ENCODE measurements at places on chromosomes 12 and 14. TPM values are rescaled to one million over a fixed set of nuclear protein-coding genes. Genes with fewer than 3 reads are reported as not detected.
A peak's percentile ranks its signal among the peaks of the same experiment; 100 is the strongest.

ABCD2 gene
- 0.21 TPM for total RNA-seq

SMOC1 gene
- 4.0 TPM for total RNA-seq

NFE2 gene
- 4.3 TPM for total RNA-seq

CATSPERB gene
- 5.7 TPM for total RNA-seq

GUCY2C gene
- total RNA-seq = 0.21 TPM

DNA sequence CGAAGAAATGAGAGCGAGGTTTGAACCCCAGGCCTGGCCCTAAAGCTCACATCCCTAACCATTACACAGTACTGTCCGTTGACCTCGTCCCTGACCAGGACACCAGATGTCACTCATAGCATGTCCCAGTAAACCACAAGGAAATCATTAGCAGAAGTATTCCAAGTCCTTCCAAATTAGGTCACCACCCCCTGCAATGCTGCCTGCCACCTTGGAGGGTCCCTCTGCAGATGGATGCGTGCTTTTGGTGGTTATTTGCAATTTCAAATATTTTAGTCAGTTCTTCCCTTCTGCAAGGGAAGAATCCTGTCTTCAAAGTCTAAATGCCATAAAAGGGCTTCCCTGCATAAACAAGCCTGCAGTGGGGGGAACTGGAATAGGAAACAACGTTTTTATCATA lies 71.3 kb downstream of the CLMN start:
- DNase-seq = no peak

DNA sequence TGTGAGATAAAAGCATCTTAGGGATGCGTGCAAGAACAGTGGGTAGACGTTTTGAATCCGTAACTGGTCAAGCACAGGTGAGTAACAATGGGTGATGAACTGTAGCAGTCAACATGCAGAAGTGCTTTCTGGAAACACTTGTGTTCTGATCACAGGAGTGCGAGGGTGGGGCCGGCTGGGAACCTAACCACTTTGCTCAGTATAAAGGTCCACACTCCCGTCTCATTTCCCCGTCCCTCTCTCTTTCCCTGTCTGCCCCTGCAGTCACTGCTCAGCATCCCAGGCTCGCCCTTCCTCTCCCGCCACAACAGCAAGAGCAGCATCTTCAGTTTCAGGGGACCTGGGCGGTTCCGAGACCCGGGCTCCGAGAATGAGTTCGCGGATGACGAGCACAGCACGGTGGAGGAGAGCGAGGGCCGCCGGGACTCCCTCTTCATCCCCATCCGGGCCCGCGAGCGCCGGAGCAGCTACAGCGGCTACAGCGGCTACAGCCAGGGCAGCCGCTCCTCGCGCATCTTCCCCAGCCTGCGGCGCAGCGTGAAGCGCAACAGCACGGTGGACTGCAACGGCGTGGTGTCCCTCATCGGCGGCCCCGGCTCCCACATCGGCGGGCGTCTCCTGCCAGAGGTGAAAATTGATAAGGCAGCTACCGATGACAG lies 127.1 kb downstream of the FIGNL2 start:
- DNase-seq = peak; percentile 56

DNA sequence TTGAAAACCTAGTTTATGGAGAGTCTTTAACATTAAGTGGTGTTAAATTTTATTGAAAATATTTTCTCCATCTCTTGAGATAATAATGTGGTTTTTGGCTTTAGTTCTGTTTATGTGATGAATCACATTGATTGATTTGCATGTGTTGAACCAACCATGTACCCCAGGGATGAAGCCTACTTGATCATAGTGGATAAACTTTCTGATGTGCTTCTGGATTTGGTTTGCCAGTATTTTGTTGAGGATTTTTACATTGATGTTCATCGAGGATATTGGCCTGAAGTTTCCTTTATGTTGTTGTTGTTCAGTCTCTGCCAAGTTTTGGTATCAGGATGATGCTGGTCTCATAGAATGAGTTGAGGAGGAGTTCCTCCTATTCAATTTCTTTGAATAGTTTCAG lies 222.6 kb downstream of the ADAMTS20 start:
- DNase-seq = no peak

DNA sequence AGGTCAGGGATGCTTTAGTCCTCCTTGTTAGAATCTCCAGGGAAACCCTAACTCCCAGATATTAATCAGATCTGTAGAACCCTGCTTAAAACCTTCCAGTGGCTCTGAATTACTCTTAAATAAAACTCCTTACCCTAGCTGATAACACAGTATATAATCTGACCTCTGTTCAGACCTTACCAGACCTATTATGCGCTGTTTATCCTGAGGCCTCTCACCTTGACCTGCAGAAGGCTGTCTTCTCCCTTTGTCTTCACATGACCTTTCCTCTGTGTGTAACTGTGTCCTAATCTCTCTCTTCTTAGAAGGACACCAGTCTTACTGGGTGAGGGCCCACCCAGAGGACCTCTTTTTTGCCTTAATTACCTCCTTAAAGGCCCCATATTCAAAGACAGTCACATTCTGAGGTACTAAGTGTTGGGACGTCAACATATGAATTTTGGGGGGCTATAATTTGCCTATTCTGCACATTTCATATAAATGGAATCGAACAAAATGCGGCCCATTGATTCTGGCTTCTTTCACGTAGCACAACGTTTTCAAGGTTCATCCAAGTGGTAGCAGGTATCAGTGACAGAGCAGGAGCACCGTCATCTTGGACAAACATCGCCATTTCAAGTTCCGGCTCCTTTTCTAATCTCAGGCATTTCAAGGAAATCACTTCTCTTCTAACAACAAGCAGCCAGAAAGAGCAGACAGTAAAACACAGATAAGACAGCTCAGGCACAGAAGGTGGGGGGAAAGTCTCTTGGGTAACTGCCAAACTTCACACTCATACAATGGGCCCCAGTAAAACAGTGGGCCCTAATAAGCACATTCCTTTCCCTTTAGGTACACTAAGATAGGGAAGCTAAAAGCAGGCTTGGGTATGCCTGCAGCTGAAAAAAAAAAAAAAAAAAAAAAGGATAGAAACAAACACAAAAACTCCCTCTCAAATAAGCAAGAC lies 200.2 kb upstream of the NUDT4 start:
- no peak for DNase-seq

DNA sequence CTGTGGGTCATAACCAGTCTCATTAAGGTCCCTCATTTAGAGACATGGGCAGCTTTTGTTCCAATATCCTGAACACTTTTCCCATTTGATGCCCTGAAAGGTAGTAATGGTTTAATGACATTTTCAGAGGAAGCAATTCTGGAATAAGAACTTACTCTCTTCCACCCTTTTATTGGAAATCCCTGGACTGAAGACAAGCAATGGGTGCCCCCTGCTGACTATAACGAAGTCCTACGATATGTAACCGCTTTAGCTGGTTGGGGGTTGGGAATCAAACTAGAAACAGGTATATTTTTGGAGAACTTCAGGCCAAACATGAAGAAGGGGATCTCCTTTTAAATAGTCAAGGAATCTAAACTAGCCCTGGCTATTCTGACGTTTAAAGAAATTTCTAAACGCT lies 20.5 kb downstream of the SARNP start:
- DNase-seq = peak; percentile 72

DNA sequence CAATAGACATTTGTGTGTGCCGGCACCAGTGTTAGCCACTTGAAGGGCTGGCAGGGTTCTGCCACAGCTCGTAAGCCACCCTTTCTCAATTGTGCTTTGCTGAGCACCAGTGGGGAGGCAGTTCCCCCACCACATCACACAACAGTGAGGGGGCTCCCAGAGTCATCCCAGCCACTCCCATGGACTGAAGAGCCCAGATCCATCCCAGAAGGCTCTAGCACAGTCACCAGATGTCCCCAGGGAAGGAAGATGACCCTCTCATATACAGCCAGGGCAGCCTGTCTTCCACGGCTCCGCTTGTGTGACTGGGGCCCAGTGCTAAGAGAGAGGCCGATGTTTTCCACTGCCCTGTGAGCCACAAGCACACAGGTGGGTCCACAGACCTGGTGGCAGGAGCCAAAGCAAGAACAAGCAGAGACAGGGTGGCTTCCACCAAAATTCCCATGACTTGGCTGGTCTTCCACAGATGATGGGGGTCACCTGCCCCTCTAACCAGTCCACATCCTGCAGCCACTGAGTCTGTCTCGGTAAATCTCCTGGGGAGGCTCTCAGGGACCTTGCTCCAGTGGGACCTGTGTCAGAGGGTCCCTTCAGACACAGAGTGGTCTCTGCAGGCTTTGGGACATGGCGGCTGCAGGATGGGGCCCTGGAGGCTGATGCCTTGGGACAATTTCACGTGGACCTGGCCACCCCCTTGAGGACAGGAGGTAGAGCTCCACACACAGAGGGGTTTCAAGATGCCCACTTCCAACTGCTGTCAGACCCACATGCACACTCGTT lies 71.9 kb upstream of the DDX11 start:
- DNase-seq = no peak

GRCh38 chr12:93684716-93685115 lies 7.5 kb downstream of the CRADD start:
- DNase-seq = no peak

DNA sequence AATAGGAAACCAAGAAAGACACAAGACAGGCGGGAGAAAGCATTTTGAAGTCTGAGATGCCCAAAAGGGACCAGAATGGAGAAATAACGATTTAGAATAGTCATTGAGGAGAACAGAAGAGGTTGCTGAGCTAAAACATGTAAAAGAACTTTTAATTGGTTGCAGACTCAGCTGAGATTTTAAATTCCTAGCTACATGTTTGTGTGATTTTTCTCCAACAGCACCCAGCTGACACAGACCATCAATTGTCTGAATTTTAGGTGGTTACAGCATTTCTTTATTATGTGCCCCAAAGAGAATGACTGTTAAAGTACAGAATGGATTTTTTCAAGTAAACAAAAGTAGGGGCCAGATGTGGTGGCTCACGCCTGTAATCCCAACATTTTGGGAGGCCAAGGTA lies 50.3 kb downstream of the BAZ1A start:
- DNase-seq = no peak

DNA sequence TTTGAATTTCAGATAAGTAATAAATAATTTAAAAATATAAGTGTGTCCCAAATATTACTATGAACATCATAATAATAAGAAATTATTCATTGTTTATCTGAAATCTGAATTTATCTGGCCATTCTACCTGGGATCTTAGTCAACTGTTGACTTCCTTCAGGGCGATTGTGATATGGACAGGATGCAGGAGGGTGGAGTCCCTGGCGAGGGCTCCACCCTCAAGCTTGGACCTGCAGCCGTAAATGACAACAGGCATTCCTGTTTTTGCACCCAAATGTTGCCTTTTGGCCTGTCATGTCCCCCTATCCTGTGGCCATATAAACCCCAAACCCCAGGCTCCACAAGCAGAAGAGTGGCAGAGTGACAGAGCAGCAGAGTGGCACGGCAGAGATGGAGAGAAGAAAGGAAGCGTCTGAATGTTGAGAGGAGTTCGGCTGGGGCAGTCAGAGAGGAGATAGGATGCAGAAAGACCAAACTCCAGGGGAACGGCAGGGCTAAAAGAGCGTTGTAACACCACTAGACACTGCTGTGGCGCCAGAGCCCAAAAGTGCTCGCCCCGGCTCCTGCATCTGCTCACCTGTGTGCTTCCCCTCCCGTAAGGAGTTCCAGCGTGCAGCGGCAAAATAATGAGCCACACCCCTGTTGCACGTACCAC lies 39.4 kb upstream of the FUT8 start:
- DNase-seq = no peak

- peak; percentile 52 for DNase-seq
Measured at GRCh38 chr14:93903342-93904184, 23.6 kb upstream of the FAM181A start.

DNA sequence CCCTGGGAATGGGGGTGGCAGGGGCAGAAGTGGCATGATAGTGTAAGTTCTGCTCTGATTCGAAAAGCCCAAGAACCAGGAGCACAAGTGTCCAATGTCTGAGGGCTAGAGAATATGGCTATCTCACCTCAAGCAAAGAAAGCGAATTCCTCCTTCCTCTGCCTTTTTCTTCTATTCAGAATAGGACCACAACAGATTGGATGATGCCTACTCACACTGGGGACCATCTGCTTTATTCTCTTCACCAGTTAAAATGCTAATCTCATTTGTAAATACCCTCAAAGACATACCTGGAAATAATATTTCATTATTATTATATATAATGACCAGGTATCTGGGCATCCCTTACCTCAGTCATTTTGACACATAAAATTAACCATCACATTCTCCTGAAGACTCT lies 808.7 kb downstream of the NRXN3 start:
- DNase-seq = no peak

GRCh38 chr14:99511421-99512109 lies 30.4 kb downstream of the CCNK start:
- DNase-seq = no peak

DNA sequence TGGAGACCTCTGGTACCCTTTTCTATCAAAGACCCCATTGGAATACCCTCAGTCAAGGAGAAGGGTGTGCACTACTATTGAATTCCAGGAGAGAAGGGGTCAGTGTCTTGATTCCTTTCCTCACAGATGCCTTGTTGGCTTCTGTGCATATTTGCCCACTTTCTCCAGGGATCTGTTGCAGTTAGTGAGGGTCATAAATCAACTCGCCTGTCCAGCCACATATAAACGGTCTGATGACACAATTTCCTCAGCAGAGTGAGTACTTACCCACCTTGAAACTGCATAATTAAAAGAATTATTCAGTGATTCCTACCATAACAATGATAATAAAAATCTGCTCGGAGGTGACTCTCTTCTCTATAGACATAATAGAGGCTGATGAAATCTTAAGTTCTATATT lies 13.9 kb upstream of the DCD start:
- DNase-seq = no peak

GRCh38 chr12:52713960-52714886 lies 10.9 kb upstream of the KRT77 start:
- DNase-seq = no peak

DNA sequence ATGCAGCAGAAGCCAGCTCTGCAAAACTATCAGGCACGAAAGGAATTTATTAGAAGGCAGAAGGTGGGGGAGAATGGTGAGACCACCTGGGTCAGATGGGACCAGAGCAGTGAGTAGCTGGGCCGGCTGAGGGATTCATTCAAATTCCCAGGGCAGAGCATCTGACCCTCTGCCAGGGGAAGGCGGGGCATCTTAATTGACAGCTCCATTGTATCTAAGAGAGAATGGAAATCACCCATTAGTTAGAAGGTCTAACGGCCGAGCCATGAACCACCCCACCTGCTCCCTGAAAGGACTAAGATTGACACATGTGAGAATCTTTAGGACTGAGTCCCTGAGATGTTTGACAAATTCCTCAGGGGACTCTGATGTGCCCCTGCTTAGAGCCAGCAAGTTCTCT lies 83.7 kb downstream of the PHETA1 start:
- DNase-seq = no peak

- DNase-seq = no peak
Measured at GRCh38 chr12:26290565-26290964, 95.2 kb downstream of the SSPN start.

DNA sequence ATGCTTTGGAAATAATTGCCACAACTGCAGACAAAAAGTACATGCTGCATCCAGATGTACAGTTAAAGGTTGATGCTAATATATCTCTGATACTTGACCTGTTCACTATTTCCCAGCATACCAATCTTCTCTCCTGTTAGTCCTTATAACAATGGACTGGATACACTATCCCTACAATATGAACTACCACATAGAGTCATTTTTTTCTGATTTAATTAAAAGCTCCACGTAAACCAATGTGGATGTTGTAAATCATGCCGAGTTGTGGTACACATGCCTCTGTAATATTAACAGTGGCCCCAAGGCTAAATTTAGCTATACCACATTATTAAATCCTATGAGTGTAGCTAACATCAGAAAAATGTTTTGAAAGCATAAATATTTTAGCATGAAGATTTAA lies 469.1 kb upstream of the RPL10L start:
- DNase-seq = no peak
